ENCODE measurements at places on chromosomes 1 and 21.

DNA sequence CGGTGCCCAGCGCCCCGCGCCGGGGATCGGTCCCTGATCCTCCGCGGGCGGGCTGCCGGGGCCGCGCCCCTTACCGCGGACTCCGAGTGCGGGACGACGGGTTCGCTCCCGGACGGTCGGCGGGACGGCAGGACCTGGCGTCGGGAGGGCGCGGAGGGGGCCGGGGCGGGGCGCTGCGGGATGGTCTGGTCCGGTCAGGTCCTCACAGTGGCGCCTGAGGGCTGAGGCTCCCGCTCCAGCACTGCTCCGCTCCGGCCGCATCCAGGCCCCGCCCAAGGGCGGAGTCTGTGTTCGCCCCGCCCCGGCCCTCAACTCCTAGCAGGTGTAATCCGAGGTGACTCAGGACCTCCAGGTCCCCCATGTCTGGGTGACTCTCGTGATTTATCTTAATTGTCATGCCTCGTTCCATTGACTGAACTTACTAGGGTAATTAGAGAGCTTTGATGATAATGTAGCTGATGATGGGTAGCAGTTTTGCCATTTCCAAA lies at the start of gene RAB3B:
Gene RAB3B, minus strand, starts transcription at position 223 of the 488 bp plus-strand sequence. CDS start 13,583 bp downstream, outside the sequence.
- DNase-seq: no peak

DNA sequence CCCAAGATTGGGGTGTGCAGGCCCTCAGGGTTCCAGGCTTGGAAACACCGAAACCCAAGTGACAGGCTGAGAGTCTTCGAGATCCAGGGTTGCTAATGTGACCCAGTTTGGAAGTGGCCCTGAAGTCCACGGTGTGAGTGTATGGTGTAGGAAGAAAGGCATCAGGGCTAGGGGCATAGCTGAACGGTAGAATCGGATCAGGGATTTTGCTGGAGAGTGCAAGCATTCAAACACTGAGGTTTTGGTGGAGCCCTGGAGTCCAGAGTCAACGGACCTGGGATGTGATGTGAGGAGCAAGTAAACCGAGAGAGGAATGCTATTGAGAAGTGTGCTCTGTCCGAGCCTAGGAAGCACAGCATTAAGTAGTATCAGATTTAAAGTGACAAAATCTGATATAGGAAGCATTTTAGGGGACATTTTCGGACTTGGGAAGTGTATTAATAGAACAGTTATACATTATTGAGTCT lies 958 bp downstream of the NFYC start:
- DNase-seq: no peak

DNA sequence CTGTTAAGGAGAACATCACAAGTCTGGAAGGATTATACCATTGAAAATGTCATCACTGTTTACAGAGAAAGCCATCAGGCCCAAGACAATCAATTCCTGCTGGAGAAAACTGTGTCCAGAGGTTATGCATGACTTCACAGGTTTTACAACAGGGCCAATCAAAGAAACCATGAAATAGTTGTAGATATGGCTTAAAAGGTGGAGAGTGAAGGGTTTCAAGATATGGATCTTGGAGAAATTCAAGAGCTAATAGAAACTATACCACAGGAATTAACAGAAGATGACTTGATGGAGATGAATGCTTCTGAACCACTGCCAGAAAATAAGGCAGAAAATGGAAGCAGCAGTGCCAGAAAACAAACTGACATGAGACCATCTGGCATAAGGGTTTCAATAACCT lies 30.2 kb downstream of the USP1 start:
- peak; percentile 12 for DNase-seq

DNA sequence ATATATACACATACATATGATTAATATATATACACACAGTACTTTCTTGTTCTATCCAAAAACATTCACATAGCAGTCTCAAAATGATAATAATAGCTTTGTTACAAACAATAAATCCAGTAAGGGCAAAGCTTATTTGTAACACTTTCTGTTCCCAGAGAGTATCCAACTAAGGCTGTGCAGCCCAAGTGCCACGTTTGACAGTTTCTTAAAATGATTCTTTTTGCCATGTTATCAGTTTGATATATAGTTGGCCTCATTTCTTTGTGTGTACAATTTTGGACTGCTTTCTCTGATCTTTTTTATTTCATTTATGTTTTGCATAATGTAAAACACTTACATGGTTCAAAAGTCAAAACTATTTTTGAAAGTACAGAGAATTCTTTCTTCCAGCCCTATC lies 11.8 kb downstream of the KCNE1 start:
- DNase-seq: no peak

DNA sequence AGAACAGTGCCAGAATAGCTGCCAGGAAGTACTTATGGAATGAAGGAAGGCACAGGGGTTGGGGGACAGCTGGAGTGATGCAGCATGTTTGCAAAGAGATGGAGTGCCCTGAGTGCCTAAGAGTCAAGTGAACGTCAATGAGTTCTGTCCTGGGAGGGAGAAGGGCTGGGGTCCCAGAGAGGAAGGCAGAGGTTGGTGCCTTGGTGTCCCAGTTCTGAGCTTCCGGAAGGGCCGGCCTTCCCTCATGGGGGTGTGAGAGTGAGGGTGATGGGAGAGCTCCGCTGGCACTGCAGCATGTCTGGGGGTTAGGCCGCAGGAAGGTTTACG lies 17.6 kb downstream of the NES start:
- no peak for DNase-seq

DNA sequence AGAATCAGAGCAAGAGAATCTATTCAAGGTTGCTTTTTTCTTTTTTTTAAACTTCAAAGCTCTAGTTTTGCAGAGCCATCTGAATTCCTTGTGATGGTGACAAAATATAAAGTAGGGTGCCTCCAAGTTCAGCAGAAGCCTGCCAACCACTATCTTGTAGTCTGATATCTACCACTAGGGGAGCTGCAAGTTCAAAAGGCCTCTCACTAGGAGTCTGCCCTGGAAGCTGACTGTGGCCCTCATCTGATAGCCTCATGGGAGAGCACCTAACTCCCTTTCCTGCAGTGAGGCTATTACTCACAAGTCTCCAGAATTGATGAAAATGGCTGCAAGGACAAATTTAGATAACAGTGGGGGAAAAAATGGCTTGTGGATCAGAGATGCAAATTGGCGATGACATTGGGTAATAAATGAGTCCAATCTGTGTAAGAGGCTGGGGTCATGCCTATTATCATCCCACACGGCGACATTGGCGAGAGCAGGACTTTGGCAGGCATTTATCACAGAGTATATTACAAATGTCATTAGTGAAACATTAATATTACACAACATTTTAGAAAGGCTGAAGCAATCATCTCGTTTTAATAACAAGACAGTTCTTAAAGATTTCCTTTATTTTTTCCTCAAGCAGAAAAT lies 10.7 kb upstream of the ZP4 start:
- no peak for DNase-seq

DNA sequence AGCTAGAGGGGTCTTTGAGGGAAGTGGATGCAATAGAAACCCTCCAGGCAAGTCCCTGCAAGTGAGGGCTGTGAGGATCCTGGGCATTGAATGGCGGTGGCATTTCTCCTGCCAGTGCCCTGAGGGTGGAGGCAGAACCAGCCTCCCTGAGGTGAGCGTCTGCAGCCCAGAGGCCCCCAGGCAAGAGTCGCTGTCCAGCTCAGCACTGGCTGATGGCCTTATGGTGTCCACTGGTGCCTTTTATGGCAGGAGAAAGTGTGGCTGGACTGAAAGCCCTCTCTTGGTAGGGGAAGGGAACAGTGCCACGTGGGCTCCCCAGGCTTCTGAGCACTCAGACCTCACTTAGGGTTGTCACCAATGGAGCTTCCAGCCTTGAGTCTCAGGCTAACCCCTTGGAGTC lies 77.3 kb downstream of the SH3BGR start:
- DNase-seq: no peak

GRCh38 chr1:54312796-54313316 lies 93.3 kb downstream of the SSBP3 start:
- DNase-seq: no peak

GRCh38 chr21:26068776-26069175 lies 101.8 kb downstream of the APP start:
- DNase-seq: no peak

- DNase-seq: no peak
These were observed 25.5 kb downstream of the MAN1A2 start for GRCh38 chr1:117392771-117393170.

GRCh38 chr1:193846876-193847604 lies 660.6 kb upstream of the B3GALT2 start:
- no peak for DNase-seq

GRCh38 chr1:208349694-208350330 lies 105.6 kb upstream of the PLXNA2 start:
- peak; percentile 85 for DNase-seq

All from NCI-H524 treated with DMSO at 0.1 percent for 48 hours (cell line).